ENCODE measurements at places on chromosomes 2 and 18.

GRCh38 chr2:179017773-179018357, 32.1 kb downstream of the CCDC141 start:
- no peak for DNase-seq

GRCh38 chr2:239938651-239939486, 86.3 kb downstream of the NDUFA10 start:
- no peak for DNase-seq

DNA sequence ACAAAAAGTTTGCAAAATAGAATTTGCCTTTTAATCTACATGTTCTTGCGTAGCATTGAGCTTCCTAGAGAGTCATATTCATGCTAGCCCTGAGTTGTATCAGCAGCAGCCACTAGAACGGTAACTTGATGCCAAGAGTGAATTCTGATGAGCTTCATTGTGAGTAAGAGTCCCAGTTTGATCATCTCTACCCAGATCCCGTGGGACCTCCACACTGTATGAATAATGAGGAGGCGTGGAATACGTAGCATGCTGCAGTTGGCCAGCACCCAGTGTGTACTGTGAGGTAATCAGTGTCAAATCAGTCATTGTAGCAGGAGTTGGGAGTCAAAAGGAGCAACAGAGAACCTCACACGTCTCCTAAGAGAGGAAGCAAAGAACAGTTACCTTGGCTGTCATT, 197.9 kb downstream of the NEDD4L start:
- DNase-seq = peak; percentile 84

GRCh38 chr2:168611091-168611490, 155.0 kb downstream of the CERS6 start:
- no peak for DNase-seq

DNA sequence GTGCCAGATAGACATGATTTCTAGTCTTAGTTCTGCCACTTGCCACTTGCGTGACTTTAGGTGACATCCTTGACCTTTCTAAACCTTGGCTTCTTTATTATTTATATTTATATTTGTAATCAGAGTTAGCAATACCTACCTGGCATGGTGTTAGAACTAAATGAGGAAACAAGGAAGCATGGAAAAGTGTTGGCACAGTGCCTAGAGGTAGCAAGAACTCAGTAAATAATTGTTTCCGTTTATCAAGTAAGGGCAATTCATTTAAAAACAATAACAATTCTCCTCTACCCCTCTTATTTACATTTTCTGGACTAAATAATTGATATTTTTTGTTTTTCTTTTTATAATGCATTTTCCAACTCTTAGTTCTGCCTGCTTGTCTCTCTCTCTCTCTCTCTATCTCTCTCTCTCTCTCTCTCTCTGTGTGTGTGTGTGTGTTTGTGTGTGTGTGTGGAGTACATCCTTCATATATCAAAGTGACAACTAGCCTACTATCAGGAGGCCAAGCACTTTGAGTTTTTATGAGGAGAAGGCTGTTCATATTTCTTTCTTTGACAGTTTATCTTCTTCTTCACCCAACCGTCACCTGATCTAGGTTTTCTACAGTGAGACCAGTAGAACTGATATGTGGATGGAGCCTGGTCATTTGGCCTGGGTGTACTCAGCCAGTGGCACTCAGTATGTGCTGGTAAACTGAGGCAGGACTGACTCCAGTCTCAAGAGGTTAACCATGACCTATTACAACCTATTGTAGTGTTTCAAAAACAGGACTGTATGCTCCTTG, 134.5 kb downstream of the LRRTM1 start:
- DNase-seq = no peak

DNA sequence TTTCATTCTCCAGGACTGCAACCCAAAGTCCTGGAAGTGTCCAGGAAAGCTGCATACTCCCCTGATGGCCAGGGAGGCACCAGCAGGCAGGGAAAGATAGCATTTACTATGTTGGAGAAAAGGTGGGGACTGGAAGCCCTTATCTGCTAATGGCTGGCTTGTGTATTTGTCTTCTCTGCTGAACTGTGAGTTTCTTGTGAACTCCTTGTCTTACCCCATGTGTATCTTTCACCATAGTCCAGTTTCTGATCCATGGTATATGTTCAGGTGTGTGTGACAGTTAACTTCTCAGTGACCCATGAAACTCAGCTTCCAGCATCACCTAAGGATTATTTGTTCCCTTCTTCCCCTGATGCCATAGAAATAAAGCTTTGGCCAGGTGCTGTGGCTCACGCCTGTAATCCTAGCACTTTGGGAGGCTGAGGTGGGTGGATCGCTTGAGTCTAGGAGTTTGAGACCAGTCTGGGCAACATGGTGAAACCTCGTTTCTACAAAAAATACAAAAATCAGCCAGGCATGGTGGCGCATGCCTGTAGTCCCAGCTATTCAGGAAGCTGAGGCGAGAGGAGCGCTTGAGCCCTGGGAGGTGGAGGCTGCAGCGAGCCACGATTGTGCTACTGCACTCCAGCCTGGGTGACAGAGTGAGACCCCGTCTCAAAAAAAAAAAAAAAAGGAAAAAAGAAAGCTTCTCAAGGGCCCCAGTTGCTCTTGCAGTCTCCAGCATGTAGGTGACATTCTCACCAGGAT, 112.8 kb upstream of the MAP4K3 start:
- DNase-seq = no peak

DNA sequence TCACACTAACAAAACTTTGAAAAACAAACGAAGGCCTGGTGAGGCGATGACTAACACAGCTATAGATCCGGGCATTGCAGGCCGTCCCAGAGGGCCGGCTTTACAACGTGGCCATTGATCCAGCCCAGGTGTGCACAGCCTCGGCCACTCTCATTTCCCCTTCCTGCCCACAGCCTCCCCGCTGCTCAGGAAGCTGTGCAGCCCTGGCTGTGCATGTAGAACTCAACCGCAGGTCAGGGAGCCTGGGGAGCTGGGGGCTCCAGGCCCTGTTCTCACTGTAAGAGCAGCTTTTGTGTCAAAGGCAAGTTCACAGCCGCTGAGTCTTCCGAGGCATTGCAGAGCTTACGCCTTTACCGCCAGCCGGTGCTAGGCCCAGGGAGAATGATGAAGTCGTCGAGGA, 87.2 kb downstream of the LONRF2 start:
- no peak for DNase-seq

DNA sequence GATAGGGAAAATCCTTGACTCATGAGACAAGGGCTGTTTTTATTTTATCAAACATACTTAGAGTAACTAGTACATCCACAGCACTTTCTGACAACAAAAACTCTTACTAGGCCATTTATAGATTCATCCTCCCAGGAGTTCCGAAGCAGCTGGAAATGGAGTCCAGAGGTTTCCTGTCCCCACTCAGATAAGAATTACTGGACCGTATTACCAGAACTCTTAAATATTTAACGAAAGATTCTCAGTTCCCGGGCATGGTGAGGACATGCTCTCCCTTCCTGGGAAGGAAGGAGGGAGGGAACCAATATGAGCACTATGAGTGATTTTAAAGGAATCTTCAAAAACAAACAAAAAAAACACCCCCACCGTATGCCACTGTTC, 41.2 kb downstream of the AKAIN1 start:
- no peak for DNase-seq

DNA sequence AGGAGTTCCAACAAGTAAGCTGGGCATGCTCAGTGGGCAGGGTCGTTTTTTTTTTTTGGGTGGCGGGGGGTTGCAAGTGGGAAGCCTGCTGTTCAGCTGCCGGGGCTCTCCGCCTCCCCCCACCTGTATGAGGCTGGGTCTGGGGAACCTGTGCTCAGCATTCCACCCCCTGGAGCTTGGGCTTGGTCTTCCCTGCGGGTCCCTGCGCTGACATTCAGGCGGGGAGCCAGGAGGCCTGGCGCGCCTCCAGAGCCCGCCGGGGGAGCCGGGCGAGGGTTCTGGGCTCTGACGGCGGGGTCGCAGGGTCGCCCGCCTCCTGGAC, 822 bp upstream of the GPD2 start:
- DNase-seq = no peak

DNA sequence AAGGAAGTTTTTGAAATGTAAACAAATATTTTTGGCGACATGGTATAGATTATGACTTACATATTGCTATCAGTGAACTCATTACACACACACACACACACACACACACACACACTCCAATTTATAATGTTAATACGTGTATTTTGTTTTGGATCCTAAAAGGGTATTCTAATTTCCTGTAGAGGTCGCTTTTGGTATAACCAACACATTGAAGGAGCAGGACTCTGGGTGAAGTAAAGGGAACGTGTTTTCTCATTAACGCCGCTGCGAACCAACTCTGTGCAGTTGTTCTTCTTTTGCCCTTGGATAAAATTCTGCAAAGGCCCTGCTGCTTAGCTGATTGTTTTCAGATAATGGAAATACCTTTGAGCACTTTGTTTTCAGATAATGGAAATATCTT, 190.4 kb downstream of the PMAIP1 start:
- DNase-seq = no peak
